Activated gamma-delta T cell treated with Interleukin-2 at 50 U/mL for 16 hours (primary cell): ENCODE measurements at places on chromosomes 5 and 9.

GRCh38 chr9:94086486-94087345, 2.5 kb downstream of the PTPDC1 start:
- no peak for DNase-seq

- DNase-seq: no peak
These were observed 48.6 kb upstream of the KCNMB1 start for GRCh38 chr5:170437621-170438375.

DNA sequence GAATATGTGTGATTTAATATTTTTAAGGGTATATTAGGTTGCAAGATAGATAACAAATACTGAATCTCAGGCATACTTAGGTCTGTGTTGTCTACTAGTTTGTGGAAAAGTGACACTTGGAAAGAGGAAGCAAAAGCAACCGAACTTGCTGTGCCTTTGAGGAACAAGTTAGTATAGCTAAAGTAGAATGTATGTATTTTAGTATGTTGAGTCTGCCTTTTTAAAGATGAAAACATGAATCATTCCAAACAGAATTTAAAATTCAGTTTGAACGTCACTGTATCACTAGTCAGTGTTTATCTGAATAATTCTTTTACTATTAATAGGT, 12.9 kb downstream of the TLE4 start:
- no peak for DNase-seq

GRCh38 chr5:113043491-113043931, 66.9 kb downstream of the DCP2 start:
- DNase-seq: peak; percentile 17

DNA sequence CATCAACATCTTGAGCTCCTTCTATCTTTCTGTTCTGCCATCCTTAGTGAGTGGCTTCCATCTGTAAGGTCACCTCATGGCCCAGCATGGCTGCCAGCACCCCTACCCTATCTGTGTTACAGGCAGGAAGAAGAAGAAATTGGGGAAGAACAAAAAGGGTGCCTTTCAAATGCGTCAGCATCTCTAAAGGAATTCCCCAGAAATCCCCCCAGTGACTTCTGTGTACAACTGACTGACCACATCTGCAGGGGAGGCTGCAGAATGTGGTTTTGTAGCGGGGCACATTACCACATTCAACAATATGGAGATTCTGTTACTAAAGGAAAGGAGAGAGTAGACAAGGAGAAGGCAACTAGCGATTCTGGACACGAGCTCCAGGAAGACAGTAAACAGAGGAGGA, 40.1 kb downstream of the ALG2 start:
- DNase-seq: no peak

DNA sequence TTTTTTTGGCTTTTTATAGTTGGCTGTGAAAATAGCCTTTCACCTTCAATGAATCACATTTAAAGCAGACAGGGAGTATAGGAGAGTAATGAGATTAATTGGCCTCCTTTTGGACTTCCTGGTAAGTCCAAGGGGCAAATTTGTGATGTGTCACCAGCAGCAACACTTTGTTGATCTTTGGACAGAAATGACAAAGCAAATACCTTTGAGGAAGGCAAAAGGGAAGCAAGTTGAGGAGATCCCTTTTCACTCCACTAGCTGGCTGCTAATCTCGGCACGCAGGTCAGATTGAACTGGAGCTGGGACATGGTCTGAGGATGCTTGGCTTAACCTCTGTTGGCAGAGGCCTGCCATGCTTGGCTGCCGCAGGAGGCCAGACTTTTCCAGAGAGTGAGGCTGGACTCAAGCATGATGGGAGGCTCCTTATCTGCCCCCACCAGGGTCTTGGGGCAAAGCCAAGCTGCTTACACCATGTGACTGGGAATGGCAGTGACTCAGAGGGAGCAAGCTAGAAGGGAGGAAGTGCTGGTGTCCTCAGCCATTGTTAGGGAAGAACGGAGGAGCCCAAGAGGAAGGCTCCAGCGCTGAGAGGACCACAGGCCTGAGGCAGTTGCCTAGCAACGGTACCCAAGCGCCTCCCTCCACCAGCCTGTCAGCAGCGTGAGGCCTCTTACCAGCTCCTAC, 174.5 kb upstream of the MAP1B start:
- DNase-seq: no peak

GRCh38 chr5:147167529-147167928, 67.3 kb upstream of the STK32A start:
- DNase-seq: no peak

GRCh38 chr5:173283318-173284288, 44.6 kb downstream of the STC2 start:
- peak; percentile 49 for DNase-seq

DNA sequence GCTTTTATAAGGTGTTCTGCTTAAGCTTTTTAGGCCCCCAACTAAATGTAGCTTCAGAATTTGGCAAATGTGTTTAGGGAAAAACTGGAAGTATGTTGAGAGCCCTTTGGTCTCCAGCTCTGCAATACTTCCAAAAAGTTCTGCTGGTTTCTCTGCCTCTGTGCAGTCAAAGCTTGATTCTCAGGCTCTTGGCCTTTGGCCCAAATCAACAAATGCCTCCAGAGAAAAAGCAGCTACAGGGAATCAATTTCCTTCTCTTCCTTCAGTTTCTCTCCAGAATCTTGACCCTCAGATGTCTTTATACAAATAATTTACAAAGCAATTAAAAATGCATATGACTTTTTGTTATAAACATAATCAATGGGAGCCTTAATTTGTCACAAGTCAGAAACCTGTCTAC, 235.7 kb downstream of the COMMD10 start:
- no peak for DNase-seq

- DNase-seq: no peak
These were observed 61.0 kb downstream of the DAP start for GRCh38 chr5:10699987-10700386.

DNA sequence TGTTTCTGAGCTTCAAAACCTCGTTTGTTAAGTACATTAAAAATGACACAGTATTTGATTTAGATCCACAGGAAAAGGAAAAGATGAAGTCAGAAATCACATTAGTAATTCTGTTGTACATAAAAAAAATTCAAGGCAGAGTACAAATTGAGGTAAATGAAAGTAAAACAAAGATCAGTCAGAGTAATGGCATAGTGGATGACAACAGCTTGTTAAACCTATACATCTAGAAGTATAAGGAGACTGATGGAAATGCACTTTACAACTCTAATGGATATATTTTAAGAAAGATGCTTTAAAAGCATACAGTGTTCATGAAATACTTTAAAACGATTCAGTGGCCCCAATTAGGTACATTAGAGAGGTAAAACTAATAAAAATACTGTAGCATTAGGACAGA, 631.3 kb upstream of the SEMA6A start:
- DNase-seq: no peak

- no peak for DNase-seq
These were observed 89.2 kb downstream of the RAPGEF6 start for GRCh38 chr5:131545845-131546244.

GRCh38 chr9:86921151-86921923, 26.0 kb downstream of the GAS1 start:
- no peak for DNase-seq

GRCh38 chr5:38639377-38640358, 83.2 kb upstream of the LIFR start:
- no peak for DNase-seq

DNA sequence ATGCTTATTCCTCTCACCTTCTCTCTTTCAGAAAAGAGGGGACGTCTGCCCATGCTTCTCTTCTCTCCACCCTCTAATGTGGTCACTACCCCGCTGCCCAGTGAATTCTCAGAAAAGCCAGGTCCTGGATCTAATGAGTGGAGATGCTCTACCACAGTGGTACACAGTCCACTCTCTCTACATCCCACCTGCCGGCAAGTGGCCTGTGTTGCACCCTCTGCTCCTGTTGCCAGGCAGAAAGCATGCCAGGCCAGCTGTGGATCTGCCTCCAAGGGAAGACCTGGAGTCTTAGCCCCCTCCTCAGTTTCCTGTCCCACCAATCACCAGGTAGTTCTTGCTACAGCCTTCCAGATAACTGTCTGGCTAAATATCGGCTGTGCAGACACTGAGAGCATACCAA, 71.2 kb upstream of the SPDL1 start:
- DNase-seq: no peak

DNA sequence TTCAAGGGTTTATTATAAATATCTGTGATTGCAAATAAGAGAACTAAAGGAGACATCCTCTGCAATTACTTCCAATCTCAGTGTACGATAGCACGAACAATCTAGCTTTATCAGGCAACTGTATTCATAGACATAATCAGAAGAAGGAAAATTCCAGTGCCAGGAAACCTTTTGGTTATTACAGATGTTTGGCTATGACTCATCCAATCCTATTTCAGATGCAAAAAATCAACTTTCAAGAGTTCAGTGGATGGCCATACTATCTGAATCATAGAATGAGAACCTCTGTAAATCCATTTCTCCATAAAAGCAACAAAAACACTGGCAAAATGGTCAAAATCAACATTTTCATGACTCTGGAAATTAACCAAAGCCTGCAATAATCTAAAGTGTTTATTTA, 37.9 kb downstream of the GAS1 start:
- DNase-seq: no peak

- no peak for DNase-seq
These were observed 11.0 kb downstream of the CCDC152 start for GRCh38 chr5:42767491-42768105.

GRCh38 chr5:133297293-133297692, 245.5 kb downstream of the HSPA4 start:
- no peak for DNase-seq

DNA sequence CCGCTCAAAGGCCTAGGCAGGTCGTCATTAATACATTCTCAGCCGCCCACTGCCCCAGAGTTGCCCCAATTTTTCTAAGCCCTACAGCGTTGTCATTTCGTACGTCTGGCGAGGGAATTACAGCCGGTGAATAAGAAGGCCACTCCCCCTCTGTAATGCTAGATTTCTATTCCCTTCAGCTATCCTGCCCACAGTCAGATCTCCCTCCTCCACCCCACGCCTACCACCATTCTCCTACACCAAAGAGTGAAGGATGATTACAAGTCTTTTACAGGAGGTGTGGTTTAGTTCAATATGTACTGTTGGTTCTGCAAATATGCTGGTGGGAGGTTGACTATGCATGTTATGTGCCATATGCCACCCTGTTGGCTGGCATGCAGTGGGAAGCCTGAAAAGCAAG, 83.7 kb upstream of the SMIM15 start:
- no peak for DNase-seq

- no peak for DNase-seq
These were observed 802.4 kb upstream of the ACO1 start for GRCh38 chr9:31582071-31582470.

DNA sequence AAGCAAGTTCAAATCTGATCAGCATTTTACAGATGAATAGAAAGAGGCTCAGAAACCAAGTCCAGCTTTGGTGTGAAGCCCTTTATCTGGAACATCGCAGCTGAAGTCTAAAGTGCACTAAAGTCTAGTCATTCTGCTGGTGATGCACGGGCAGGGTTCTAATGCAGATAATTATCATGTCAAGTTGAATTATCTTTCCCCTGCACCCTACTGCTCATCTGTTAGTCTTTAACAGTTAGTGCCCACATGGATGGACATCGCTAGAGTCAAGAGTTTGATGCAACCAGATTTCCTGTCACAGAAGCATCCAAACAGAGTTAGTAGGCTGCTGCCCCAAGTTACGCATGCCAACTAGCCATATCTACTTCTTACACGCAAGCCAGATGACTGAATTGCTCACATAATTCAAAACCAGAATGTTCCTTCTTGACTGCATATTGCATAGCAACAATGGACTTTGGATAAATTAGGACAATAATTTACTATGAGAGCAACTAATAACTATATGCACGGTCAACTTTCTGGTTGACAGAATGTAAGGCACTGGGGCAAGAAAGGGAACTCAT, 1.6 kb upstream of the TOMM5 start:
- DNase-seq: no peak

GRCh38 chr9:125284855-125285254, 23.2 kb downstream of the GAPVD1 start:
- DNase-seq: no peak

DNA sequence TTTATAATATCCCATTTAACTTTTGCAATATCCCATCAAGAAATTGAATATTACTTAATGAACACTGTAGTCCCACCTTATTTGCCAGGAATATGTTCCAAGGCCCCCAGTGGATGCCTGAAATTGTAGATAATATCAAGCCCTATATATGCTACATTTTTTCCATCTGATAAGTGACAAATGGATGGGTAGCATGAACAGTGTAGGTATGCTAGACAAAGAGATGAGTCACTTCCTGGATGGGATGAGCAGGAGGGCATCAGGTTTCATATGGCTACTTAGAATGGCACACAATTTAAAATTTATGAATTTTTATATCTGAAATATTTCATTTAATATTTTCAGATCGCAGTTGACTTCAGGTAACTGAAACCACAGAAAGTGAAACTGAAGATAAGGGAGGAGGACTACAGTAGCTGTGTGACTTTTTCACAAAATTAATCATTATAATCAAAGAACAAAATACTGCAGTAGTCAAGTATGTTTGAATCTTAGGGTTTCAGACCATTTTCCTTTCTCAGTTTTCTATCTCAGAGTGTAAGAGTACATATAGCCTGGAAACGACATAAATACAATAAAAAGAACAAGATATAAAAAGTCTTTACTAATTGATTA, 636.4 kb upstream of the ARRDC3 start:
- no peak for DNase-seq

GRCh38 chr9:38035873-38036272, 33.2 kb downstream of the SHB start:
- DNase-seq: no peak

- no peak for DNase-seq
These were observed 157.9 kb downstream of the FSTL4 start for GRCh38 chr5:133454442-133454841.

GRCh38 chr5:136729901-136730355, 364.6 kb upstream of the TRPC7 start:
- DNase-seq: no peak

DNA sequence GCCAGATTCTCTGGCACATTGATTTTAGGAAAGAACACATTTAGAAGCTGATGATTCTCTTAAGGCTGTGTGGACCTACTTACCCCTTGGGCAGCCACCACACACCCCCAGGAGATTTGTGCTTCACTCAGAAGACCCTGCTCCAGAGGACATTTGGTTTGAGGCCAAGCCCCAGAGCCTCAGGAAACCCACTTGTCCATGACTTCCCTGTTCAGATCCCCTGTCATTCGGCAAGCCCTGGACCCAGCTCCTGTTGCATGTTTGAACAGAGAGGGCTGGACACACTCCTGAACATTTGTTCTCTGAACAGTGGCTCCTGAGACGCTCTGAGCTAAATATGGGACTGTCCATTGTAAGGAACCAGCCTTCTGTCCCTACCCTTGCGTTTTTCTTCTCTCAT, 82.1 kb downstream of the AMBP start:
- no peak for DNase-seq

GRCh38 chr9:107306308-107306707, 23.2 kb downstream of the RAD23B start:
- DNase-seq: no peak

GRCh38 chr5:147578228-147579024, 68.6 kb upstream of the DPYSL3 start:
- DNase-seq: no peak

- peak; percentile 40 for DNase-seq
These were observed 2.1 kb downstream of the NR4A3 start for GRCh38 chr9:99823681-99824377.

DNA sequence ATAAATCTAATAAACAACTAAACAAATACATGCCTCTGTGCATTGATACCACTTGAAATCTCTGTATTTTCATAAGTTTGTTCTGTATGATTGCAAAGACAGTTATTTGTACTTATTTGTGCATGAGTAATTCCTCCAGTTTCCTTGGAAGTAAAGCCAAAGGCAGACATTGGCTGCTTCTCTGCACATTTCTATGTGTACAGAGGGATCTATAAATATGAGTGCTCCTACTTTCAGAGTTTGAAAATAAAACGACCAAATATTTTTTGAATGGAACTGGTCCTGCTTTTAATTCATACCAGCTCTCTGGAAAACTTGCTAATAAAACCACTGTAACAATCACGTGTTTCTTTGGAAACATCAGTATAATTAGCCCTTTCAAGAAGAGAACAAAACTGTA, 306.5 kb downstream of the MAN2A1 start:
- DNase-seq: no peak
